AG09319 (cell line): ENCODE measurements at places on chromosomes 12 and 14.

DNA sequence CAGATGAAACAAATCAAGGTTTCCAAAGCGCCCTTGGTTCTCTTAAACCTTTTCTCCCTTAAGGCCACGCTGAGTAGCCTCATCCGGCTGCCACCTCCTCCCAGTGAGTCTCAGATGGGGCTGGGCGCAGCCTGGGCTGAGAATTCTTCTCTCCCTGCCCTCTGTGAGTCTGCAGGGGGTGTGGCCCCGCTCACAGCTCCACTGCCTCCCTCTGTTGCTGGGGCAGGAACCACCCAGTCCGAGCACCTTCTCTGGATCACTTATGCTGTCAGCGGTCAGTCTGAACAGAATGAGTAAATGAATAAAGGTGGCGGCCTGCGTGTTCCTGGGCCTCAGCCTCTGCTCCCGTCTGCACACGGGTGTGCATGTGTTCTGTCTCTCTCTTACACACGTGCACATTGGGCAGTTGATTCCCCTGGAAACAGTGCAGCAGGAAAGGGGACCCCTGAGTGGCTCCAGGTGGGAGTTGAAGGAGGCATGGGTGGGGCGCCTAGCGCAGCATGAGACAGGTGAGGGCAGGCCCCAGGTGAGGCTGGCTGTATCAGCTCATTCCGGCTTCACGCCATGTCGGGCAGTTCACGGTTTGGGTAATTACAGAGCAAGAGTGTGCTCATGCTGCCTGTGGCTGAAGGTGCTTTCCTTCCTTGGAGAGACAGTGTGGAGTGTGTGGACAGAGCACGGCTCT lies 4.3 kb downstream of the PAPLN start:
- no peak for DNase-seq

DNA sequence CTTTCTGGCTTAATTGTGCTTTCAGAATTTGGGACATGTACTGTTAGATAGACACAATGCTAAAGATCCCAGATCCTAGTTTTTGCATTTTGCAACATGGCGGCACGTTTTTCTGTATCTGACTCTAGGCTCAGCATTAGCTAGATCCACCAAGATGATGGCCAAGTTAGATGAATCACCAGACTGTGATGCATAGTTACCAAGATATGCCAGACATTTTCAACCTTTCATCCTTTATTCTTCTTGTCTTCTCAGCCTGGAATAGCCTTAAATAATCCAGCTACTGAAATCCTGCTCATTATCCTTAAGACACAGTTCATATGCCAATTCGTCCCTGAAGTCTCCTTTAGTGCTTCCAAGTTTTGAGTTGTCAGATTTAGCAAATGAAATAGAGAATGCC lies 144.9 kb upstream of the CRY1 start:
- no peak for DNase-seq

GRCh38 chr14:61489932-61490331 lies 168.6 kb downstream of the PRKCH start:
- DNase-seq = no peak

DNA sequence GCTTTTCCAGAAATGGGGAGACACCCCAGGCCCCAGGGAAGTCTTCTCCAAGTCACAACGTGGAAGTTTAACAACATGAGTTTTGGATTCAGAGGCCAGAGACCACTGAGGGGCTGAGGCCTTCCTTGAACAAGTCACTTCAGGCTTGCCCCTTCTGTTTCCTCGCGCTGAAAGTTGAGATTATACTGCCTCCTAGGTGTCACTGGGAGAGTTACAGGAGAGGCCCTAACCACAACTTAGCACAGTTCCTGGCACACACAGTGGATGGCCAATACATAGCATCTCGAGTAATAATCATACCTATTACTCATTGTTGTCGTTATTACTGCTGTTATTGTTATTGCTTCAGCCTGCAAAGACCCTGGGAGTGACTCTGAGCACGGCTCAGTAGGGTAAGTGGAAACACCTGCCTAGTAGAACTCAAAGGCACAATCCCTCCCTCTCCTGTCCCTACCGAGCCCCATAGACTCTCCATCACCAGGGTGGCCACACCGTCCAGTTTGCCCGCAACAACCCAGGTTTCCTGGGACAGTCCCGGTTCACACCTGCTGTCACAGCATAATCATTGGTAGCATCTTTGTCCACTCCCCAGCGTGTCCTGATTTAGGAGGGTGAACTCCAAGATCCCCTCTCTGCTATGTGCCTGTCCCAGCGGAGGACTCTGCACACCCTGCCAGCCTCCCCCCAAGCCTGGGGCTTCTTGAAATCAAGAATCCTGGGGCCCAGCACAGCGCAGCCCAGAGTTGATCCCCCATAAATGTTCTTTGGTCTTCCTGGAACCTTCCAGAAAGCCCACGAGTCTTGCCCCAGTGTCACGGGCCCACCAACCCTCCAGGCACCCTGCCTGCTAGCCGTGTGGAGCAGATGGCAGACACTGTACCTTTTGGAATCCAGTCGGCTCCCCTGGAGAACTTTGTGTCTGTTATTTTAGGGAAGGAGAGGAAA lies 85.0 kb downstream of the SYNE3 start:
- DNase-seq = no peak

GRCh38 chr12:9736936-9737705 lies 4.2 kb upstream of the CLECL1 start:
- DNase-seq = no peak

DNA sequence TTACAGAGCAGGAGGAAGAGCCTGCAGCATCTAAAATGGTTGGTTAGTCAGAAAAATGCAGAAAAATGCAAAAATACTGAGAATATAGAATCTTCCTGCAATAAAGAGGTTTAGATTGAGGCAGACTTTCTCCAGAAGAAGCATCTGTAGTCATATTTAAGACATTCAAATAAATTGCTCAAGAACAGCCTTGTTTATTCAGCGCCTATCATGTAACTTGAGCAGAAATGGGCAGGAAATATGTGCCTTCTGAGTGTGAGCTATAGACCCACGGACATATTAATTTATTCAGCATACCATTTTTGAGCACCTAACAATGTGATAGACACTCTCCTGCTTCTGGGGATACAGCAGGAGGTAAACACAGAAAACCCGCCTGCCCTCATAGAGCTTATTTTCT lies 102.0 kb upstream of the HIF1A start:
- no peak for DNase-seq

GRCh38 chr12:56978397-56979138 lies 21.2 kb upstream of the RDH16 start:
- DNase-seq = no peak

GRCh38 chr12:122226366-122227125 lies 694 bp upstream of the DIABLO start:
- DNase-seq = no peak

DNA sequence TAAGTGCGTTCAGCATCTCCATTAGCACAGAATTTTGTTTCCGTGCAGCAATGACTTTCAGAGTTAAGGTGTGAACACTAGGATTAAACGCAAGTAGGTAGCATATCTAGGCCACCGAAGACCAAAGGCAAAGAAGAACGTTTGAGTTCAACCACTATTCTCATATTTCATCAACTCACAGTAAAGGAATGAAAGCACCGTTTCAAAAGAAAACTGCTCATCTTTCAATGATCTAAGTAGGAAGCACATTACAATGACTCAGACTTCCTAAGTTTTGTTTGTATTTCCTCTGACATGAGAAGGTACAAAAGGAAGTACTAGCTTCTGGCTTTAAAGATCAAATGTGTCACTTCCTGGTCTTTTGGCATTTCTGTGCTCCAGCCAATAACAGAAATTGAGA lies 57.6 kb downstream of the ACADS start:
- DNase-seq = no peak

- no peak for DNase-seq
These were observed 533.7 kb upstream of the SEL1L start for GRCh38 chr14:82067221-82067875.

GRCh38 chr14:54672688-54673087 lies 105.8 kb downstream of the SAMD4A start:
- DNase-seq = no peak

- DNase-seq = no peak
These were observed 149.1 kb downstream of the KLHL28 start for GRCh38 chr14:44812672-44813071.

DNA sequence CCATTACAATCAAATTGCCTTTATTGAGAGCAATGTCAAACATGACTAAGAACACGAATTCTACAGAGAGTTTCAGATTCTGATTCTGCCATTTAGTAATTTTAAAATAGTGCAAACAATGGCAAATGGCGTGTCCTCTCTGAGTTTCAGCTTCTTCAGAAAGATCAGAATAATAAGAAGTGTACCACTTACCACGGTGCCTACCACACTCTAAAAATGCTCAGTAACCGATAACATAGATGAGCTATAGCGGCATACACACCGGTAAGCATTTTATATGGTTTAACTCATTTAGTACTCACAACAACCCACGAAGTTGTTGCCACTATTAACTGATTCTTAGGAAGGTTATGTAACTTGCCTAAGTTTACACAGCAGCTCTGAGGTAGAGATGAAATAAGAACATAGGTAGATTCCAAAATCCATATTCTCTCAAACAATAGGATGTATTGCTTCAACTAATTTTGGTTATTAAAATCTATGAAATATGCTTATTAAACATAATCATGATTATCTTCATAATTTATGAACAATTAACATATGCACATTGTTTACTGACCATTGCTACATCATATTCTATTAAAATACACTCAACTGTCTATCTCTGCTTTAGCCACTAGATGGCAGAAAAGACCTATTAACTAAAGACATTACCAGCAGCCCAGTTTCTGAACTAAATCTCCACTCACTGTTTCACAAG lies 38.3 kb downstream of the SLC6A15 start:
- DNase-seq = peak; percentile 18

- DNase-seq = no peak
These were observed 561.2 kb upstream of the SEL1L start for GRCh38 chr14:82094829-82095345.

GRCh38 chr12:19654650-19655376 lies 215.5 kb downstream of the AEBP2 start:
- DNase-seq = peak; percentile 11

DNA sequence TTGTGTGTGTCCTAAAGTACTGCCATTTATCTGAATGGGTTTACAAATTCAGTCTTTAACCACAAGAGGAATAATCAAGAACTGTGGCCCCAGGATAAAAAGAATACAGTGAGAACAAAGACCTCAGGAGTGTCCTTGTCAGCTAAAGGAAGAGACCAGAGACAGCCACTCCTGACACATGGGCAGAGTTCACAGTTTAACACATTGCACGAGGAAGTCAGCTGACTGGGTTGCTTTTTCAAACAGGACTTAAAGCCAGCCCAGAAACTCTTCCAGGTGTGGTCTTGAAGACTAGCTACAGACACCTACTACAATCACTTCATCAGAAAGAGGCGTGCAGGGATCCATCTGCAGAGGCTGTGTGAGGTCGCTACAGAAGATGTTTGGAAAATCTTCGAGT lies 42.8 kb downstream of the GNS start:
- no peak for DNase-seq

DNA sequence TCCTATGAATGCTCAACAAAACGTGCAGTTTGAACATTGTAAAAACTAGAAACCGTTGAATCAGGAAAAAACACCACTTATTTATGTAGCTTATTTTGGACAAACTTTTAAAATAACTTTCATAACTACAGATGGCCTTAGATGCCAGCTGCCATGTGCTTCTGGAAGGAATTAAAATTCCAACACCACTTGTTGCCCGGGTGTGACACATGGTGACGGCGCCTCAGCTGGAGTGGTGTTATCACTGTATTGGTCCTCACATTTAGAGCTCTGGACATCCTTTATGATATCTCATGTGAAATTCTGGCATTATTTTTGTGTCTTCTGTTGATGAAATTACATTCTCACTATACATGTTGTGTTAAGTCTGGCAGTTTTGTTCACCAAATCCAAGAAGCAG lies 211.0 kb downstream of the IPO8 start:
- DNase-seq = no peak

DNA sequence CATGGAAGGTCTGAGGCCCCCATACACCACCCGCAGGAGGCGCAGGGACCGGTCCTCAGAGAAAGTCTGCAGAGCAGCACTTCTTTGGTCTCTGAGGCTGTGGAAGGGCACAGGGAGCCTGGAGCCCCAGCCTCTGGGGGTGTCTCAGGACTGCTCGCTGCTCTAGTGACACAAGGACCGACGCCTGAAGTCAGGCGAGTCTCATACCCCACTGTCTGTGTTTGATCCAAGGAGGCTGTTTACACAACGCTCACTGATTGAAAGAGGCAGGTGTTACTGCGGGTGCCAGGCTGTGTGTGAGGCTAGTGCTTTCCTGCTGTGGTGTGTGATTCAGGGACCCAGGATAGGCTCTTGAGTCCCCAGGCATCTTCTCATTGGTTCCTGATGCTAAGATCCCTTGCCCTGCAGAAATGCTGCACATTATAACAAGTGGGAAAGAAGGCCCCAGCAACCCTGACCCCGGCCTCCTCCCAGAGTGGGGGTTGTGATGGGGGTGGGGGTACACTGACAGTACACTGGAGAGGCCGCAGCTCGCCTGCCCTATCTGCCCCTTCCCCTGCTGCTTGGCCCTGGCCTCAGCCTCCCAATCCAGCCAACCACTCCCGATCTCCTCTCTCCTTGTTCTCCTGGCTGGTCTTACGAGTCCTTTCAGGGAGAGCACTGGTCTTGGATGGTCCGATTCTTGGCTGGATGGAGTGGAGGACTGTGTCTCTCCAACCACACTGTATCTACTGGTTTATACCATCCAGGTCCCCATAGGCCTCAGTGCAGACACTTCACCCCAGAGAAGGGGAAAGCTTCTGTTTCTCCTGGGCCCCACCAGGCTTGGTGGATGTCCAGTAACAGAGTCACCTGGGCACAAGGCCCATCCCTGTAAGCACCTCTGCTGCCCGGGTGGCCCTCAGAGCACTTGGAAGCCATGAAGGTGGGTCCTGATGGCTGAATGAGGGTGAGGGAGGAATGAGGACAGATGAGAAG lies 6.6 kb downstream of the CACNA2D4 start:
- no peak for DNase-seq

- DNase-seq = peak; percentile 34
These were observed 266.4 kb downstream of the NAV3 start for GRCh38 chr12:78096909-78097597.

- no peak for DNase-seq
These were observed 167.3 kb downstream of the PLCZ1 start for GRCh38 chr12:18570543-18570942.

DNA sequence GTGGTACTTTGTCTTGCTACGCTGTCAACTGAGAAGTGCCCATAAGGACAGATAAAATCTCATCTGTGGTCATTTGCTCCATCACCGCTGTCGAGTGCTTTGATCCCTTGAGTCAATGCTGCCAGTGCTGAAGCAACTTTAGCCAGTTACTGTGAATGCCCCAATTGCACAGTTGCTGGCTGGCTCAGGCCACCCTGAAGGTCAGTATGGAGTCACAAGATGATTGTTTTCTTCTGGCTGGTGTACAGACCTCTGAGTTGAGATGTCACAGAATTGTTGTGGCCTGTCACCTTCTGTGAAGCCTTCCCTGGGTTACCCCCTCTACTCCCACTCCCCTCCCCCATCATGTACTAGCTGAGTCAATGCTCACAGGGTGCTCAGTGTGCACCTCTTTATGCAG lies 92.9 kb downstream of the PELI2 start:
- DNase-seq = no peak

DNA sequence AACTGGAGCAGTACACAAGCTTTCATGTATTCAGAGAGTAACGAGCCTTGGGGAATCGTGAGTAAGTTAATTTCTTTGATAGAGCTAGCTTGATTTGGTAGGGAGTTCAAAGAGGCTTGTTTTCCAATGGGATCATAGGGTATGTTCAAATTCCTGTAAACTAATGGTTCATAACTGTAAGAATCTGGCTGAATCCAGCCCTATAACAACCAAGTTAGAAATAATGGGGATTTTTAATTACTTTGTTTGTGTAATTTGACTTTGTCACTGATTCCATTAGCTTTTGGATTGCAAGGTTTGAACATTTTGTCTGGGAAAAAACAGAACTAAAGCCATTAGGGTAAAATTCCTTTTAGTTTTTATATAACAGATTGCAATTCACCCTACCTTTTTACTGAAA lies 94.0 kb downstream of the WNK1 start:
- DNase-seq = no peak
